ENCODE measurements at places on chromosomes 2 and 18. TPM values are rescaled to one million over a fixed set of nuclear protein-coding genes. Genes with fewer than 3 reads are reported as not detected.

FRZB gene
- not detected for total RNA-seq

ORC4 gene
- total RNA-seq = 31.1 TPM

TSGA10 gene
- 9.2 TPM for total RNA-seq

SMCHD1 gene
- total RNA-seq = 97.4 TPM

CHRNG gene
- total RNA-seq = not detected

NYAP2 gene
- not detected for total RNA-seq

DYSF gene
- 3.5 TPM for total RNA-seq

RALBP1 gene
- total RNA-seq = 47.8 TPM

KRTCAP3 gene
- 4.3 TPM for total RNA-seq

HAAO gene
- total RNA-seq = 1.0 TPM

GRCh38 chr2:118986738-118987137 is 44.7 kb downstream of the MARCO start:
- DNase-seq = no peak

- DNase-seq = no peak
Measured at GRCh38 chr2:153394686-153395085, 83.9 kb downstream of the RPRM start.

DNA sequence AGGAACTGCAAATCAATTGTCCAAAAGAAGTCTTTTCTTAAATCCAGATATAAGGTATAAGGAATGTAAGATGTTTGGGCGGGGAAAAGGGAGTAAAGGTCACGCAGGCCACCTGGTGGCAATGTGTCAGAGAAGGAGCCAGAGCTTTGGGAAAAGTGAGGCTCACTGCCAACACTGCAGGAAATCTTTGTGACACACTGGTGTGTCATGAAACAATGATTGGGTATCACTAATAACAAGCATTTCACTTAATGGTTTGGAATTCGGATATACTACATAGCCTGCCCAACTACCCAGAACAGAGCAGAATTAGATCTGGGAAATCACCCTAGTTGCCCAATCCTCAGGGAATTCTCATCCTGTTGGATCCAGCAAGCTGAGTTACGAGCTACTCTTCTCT is 61.0 kb downstream of the RBMS1 start:
- DNase-seq = no peak

DNA sequence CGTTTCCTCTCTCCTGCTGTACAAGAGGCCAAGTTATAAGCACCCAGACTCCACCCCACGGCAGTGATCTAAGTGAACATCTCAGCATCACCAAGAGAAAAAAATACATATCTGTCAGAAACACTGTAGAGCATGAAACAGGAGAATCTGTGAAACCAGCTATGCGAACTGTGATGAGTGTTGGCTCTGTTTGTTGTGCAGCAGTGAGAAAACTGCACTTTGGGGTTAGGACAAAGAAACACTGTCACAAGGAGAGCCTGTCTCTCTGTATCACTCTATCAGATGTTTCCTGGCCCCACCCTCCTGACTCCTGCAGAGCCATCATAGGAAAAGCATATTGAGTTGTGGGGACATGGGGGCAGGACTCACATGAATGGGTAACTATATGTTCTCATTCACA is 87.1 kb downstream of the LAMA3 start:
- no peak for DNase-seq

DNA sequence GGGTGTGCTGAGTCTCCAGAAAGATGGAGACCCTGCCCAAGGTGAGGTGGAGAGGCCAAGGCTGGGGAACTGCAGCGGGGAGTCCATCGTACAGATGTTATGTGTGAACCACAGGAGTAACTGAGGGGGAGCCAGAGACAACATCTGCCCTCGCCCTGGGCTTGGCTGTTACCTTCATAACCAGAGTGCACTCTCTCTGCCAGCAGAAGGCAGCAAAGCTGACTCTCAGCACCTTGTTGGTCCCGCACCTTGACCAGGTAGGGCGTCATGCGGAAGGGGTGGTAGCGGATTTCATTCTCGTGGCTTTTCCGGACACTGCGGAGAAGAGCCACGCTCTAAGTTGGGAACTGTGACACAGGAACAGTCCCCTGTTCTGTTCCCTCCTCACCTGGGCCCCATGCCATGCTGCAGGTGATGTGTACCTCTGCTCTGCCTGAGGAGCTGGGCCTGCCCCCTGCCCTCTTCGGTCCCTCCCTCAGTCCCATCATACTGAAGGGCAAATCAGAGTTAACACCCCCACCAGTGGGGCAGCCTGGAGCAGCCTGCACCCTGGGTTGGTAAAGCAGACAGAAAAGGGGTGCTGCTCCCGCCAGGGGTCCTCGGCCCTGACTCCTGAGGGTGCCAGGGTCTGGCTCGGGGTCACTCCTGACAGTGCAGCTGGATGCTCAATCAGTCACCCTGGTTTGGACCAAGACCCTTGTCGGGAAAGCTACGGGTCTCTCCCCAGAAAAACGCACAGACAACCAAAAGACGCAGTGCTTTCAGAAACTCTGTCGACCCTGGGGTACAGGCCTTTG is 20.3 kb downstream of the PER2 start:
- no peak for DNase-seq

DNA sequence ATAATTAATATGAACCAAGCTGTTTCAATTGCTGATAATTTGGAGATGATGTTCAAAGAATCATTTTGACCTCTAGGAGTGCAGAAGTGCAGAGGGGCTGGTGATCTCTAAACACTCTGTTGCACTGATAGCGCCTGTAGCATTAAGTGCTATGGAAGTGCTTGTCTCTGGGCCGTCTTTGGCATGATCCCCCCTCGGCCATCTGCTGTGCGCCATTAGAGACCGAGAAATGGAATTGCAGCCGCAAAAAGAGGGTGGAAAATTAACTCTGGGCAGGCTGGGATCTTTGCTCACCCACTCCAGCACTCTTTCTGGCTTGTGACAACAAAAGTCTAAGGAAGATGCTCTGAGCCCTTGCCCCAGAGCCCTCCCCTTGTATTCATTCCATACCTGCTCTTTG is 23.4 kb downstream of the AKAIN1 start:
- no peak for DNase-seq

DNA sequence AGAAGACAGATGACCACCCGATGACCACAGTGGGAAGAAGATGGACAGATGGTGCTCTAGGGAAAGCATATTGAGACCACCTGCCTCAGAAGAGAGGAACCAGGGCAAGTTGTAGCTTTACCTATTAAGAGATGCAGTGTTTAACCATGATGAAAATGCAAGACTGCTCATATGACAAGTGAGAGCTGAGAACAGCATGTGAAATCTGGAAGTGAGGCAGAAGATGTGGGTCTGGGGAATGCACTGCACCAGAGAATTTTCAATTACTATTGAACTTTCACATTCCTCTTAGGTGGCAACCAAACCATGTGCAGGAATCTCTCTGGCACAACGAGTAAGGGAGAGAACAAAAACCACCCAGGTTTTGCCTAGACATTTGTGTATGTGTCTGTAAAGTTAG is 184.8 kb upstream of the CRIM1 start:
- no peak for DNase-seq

DNA sequence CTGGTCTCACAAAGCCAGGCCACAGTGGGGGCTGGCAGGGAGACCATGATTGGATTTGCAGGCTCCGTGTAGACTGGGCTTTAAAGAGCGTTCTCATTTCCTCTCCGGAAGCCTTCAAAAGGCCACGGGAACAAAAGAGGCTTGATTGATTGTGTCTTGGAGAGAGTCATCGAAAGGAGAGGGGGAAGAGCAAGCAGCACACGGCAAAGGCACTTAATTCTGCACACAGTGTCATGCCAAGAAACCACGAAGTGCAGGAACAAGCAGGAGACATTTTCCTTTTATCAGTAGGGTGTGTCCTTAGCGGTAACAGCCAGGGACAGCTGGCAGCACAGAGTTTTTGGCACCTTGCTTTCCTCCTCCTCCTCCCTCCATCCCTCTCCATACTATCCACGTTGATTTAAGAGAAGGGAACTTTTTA is 47.7 kb downstream of the GLI2 start:
- no peak for DNase-seq

DNA sequence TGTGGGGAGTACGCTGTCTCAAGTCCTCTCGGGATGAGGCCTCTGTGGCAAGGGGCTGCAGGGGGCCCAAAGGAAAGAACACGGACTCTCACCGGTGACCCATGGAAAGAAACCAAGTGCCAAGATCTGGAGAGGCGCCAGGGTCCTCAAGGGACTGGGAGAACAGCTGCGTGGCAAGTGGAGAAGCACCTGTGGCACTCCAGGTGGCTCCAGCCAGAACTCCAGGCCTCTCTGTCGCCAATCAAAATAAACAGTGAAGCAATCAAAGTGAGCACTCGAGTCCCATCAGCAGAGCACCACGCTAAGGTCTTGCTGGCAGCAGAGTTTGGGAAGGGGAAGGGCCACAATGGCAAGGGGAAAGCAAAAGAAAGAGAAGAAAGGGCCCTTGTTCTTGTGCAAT is 54.7 kb downstream of the BCL2 start:
- no peak for DNase-seq

DNA sequence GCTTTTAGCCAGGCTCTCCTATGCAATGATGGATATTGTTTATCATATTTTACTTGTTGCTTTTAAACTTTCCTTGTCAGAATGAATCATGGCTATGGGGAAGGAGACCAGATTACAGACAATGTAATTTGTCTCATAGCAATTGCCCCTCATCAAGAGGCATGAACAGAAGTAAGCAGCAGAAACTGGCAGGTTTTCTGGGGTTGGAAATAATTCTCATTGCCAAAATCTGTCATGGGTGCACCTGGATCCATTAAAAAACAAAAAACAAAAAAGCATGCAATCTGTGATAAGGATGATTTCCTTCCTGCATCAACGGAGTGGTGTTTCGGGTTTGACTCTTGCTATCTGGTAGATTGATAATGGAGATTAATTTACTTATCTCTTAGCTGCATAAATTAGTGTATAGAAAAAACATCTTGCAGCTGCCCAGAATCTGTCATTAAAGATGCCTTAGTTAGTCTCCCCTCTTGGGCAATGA is 419.6 kb downstream of the SOX11 start:
- DNase-seq = no peak

DNA sequence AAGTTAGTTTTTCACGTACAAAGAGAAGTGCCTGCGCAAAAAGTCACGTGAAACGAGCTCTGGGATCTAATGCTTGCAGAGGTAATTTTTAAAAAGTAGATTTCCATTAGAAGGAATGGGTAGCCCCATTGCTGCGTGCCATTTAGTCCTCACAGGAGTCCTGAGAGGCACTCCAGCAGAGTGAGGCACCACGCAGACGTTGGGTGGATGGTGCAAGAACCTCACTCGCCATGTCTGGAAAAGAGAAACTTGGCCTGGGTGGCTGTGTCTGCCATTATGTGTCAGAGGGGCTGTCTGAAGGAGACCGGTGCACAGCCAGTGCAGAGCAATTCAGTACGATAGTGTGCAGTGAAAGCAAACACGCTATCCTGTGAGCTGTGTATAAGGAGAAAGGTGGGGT is 1.8 kb upstream of the HDAC4 start:
- no peak for DNase-seq

DNA sequence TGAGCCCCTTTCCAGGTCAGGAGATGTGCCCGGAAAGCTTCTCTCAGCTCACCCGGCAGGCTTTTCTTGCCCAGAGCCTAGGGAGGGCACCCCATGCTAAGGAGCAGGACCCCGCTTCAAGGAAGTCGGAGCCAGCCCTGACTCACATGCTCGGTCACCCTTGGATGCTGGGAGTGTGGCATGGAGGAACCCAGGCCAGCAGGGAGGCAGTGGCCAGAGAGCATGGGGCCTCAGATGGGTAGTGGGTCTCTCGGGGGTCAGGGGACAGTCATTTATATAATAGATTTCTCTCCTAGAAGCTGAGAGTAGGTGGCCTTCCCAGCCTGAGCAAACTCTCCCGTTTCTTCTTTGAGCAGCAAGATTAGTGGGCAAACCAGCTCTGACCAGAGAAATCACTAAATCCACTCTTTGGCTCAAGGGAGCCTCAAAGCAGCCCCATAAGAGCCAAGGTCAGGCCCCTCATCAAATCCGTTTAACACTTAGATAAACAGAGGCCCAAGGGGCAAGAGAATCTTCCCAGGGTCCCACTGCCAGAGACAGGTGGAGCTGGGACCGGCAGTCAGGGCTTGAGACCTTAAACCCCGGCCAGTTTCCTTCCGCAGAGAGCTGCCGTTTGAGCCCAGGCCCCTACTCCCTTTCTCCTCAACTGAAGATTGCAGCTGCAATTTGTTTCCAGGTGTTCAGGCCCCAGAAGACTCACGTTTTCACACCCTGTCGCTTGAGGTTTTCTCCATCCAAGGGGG is 113.1 kb downstream of the CYP26B1 start:
- no peak for DNase-seq

GRCh38 chr2:36088716-36089328 is 266.8 kb upstream of the CRIM1 start:
- DNase-seq = no peak

- DNase-seq = no peak
Measured at GRCh38 chr18:45566025-45566740, 49.1 kb upstream of the SLC14A2 start.

GRCh38 chr2:4090668-4091630 is 387.6 kb downstream of the DCDC2C start:
- DNase-seq = no peak

- no peak for DNase-seq
Measured at GRCh38 chr2:46051085-46051484, 246.1 kb upstream of the EPAS1 start.

GRCh38 chr18:77671456-77672167 is 422.0 kb downstream of the GALR1 start:
- DNase-seq = no peak

DNA sequence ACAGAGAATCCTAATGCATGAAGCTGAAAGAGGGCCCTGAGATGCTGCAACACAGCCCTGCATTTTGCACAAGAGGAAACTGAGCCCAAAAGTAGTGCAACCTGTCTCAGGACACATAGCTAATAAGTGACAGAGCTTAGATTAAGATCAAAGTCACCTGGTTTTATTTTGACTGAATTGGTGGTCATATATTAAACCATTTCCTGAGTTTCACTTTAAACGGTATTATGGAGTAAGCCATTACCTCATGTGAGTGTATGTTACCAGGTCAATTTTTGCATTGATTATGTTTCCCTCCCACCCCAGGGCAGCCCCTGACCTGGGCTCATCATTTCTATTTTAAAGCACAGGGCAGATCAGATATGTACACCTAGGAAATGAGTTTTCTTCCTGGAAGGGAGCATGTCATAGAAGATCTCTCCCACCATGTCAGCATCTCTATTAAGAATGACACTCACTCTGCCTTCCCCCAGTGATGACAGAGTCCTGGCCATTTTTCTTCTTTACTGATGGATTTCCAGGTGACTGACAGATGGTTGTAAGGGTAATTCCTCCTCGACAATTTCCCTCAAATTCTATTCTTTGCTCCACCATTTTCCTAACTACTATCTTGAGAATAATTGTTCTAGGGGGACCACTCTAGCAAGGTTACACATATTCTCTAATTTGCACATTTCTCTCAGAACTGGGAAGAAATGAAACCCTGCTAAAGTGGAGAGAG is 441.3 kb upstream of the SLC14A2 start:
- no peak for DNase-seq

All from activated CD8-positive, alpha-beta T cell treated with anti-CD3 and anti-CD28 coated beads for 36 hours (primary cell).